ENCODE measurements at places on chromosomes 2 and 18. TPM values are rescaled to one million over a fixed set of nuclear protein-coding genes. Genes with fewer than 3 reads are reported as not detected.

The ANKRD39 gene
- 50.2 TPM for polyA plus RNA-seq

The LONRF2 gene
- 7.2 TPM for polyA plus RNA-seq

The ACADL gene
- polyA plus RNA-seq = 0.36 TPM

The AGXT gene
- not detected for polyA plus RNA-seq

The ABCB11 gene
- 0.03 TPM for polyA plus RNA-seq

The IL1RN gene
- polyA plus RNA-seq = not detected

The NT5C1B gene
- polyA plus RNA-seq = not detected

The NLRC4 gene
- 0.84 TPM for polyA plus RNA-seq

The RASGRP3 gene
- 5.7 TPM for polyA plus RNA-seq

The ERFE gene
- polyA plus RNA-seq = not detected
